ENCODE measurements at places on chromosomes 1 and 21.

DNA sequence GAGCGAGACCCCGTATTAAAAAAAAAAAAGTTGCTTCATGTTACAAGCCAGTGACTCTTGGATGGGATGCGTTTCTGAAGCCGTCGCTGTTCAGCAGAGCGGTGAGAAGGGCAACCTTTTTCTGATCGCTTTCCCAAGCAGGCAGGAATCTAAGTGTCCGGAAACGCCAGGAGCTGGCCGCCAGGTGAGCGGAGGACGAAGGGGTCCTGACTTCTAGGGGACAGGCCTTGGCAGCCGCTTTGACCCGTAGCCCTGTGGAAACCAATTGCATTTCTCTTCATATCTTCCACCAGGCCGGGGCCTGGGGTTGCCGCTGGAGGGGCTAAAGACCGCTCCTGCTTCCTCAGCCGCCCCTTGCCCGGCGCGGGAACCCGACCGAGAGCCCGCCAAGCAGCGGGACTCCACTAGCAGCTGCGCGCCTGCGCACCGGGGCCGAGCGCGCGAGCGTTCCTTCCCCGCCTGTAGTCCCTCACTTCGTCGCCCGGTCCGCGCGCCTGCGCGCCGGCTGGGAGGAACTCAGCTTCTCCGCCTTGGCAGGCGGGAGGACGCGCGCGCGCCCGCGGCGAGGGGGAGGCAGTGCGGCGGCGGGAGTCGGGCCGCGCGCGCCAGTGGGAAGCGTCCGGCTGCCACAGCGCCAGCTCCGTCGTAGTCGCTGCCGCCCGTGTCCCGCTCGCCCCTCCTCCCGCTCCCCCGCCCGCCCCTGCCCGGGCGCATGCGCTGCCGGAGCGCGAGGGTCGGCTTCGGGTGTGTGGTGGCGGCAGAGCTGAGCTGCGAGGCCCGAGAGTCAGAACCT, at the start of gene SPEN:
Gene SPEN (plus strand): TSS at position 608 of the 793 bp plus-strand sequence. CDS start 361 bp downstream, outside the sequence.
- DNase-seq = peak; percentile 97

DNA sequence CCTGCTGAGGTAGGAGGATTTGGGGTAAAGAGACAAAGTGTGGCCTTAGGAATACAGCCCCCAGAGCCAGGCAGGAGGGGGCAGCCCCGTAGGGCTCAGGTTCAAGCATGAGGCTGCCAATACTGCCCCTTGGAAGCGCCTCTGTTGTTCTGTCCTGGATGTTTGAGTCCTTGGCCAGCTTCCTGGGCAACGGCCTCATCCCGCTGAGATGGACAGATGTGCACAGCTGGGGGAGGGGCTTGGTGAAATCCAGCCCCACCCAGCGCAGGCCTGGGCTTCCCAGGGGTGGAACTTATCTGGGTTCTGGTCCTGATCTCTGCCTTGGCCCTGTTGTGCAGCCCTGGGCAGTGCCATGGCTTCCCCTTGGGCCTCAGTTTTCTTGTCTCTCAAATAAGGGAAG, 34.8 kb upstream of the MAN1C1 start:
- no peak for DNase-seq

DNA sequence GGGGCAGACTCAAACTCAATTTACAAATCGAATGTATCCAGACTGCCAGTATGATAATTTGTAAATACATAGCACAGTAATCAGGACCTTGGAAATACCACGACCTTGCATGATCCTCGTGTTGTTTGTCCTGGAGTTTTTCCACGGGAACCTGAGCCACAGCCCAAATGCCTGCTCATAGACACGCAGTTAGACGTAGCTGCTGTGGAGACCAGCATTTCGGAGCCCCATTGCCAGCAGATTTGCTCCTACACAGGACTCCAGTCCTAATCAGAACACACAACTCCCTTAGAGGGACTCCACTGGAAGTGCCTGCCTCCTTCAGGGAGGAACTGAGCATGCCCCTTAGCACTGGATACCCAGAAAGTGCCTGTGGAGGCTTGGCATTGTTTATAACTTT, 163.2 kb downstream of the GALNT2 start:
- no peak for DNase-seq

GRCh38 chr1:55478742-55479141, 263.6 kb upstream of the USP24 start:
- no peak for DNase-seq

Measured in stimulated activated CD4-positive, alpha-beta T cell treated with anti-CD3 and anti-CD28 coated beads, TNF-alpha, amount 100 ng/mL, for 4 hours (primary cell).